ENCODE measurements at places on chromosomes 2 and 18. TPM values are rescaled to one million over a fixed set of nuclear protein-coding genes. Genes with fewer than 3 reads are reported as not detected.

ALPP gene
- not detected for total RNA-seq

FAP gene
- total RNA-seq = not detected

TBR1 gene
- not detected for total RNA-seq

CRYGC gene
- total RNA-seq = not detected

RAD51AP2 gene
- total RNA-seq = not detected

TMEM37 gene
- not detected for total RNA-seq

DNA sequence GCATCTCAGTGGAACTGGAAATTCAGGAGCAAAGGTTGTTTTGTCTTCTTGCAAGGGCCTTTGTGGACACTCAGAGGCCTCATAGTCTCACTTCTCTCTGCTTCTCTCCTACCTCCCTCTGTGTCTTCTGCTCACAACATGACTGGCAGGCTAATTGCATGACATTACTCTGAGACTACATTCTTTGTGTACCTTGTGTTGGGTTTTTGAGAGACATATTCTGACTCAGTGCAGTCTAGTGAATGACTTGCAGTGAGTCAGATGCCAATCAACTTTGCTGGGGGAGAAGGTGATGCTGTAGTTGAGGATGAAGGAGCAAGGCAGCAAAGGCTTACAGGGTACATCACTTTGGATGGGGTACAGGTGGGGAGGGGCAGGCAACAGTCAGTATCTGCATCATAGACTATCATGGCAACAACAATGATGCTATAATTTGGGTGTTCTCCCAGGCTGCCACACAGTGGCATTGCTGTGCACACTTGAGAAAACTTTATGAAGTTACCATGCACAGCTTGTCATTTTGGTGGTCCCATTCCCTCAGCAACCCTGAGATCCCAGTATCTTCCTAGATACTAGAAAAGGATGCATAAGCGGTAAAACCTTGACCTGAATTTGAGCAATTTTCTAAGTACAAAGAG is 69.3 kb upstream of the SLC16A14 start:
- no peaks in the 10 kb centered on the region for H3K36me3 ChIP-seq
- H3K27me3 ChIP-seq = no peaks in the 10 kb centered on the region
- no peaks in the 10 kb centered on the region for H3K4me1 ChIP-seq

DNA sequence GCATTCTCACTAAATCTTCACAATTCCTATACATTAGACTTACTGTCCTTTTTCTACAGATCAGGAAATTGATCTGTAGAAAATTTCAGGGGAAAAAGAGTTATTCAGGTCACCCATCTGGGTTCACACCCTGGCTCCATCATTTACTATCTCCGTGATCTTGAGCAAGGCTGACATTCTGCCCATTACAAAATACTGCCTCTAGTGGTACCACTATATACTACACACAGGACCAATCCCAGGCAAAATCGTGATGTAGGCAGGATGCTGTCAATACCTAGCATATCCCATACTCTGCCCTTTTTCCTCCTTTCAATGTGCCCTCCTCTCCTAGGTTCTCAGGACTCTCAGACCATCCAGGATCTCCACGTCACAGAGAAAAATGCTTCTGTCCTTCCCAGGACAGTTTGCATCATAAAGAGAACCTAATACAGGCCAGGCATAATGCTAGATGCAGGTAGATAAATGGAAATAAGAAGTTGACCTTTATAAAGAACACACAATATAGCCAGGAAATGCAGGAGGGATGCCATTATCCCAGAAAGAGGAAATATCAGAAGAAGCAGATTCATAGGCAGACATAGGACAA is 101.9 kb downstream of the CDH20 start:
- H3K4me3 ChIP-seq = no peak overlapping the region
- H3K36me3 ChIP-seq = no peaks in the 10 kb centered on the region
- peak; percentile 56 for DNase-seq
- no peaks in the 10 kb centered on the region for H3K4me1 ChIP-seq

- no peak overlapping the region for H3K4me3 ChIP-seq
- no peak for DNase-seq
- H3K4me1 ChIP-seq = no peaks in the 10 kb centered on the region
- H3K27ac ChIP-seq = no peak overlapping the region
- H3K36me3 ChIP-seq = no peaks in the 10 kb centered on the region
Measured at GRCh38 chr2:89767572-89768435, 1076.3 kb downstream of the RPIA start.

- no peak overlapping the region for H3K4me3 ChIP-seq
- H3K27me3 ChIP-seq = no peaks in the 10 kb centered on the region
- no peak overlapping the region for H3K27ac ChIP-seq
- no peaks in the 10 kb centered on the region for H3K4me1 ChIP-seq
Measured at GRCh38 chr2:214192711-214193110, 218.1 kb upstream of the VWC2L start.

DNA sequence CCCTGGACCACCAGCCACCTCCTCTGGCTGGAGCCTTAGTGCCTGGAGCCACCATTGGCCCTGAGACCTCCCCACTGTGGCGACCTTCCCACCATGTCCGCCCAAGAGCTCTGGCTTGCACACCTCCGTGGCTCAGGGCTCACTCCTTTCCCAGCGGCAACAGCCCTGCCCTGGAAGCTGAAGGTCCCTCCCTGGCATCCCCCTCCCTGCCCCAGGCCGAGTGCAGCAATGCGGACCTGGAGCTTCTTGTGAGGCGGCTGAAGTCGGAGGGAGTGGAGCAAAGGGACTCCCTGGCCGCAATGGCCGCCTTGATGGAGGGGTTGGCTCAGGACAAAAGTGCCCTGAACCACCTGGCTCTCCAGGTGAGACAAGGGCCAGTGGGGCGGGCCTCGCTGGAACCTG is 28.6 kb downstream of the CROCC2 start:
- no peak for DNase-seq
- H3K36me3 ChIP-seq = no peaks in the 10 kb centered on the region
- H3K4me3 ChIP-seq = no peak overlapping the region
- H3K27ac ChIP-seq = no peak overlapping the region

DNA sequence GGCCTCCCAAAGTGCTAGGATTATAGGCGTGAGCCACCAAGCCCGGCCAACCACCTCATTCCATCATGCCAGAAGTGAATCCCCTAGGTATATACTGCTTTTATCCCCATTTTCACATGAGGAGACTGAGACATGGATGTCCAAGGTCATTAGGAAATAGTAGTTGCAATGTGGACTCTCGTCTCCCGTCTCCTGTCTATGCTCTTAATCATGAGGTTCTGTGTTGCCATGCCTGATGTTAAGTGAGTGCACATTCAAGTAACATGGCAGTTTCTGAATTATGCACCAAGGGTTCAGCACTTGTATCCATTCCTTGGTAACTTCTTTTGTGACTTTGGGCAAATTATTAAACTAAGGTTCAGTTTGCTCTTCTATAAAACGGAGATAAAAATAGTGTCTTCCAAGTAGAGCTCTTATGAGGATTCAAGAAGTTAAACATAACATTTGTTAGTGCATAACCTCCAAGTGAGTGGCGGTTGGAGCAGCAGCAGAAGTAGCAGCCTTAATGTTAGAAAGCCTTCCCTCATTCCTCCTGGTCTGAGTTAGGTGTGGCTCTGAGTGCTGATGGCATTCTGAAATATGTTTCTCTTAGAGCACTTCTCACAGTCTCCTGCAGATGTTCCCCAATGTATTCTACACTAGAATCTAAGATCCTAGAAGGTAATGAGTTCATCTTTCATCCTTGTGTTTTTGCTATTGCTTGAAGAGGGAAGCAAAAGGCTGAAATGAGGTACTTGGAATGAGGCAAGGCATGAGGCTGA is 21.9 kb downstream of the SOCS6 start:
- peaks cover 2% of the 10 kb centered on the region for H3K27me3 ChIP-seq
- no peak overlapping the region for H3K4me3 ChIP-seq
- no peak overlapping the region for H3K27ac ChIP-seq
- no peaks in the 10 kb centered on the region for H3K4me1 ChIP-seq
- DNase-seq = no peak

- H3K4me3 ChIP-seq = no peak overlapping the region
- DNase-seq = no peak
- H3K27me3 ChIP-seq = peaks cover 8% of the 10 kb centered on the region
- no peaks in the 10 kb centered on the region for H3K36me3 ChIP-seq
- no peak overlapping the region for H3K27ac ChIP-seq
Measured at GRCh38 chr18:59057969-59058368, 81.7 kb upstream of the SEC11C start.

All from activated CD4-positive, alpha-beta T cell treated with anti-CD3 and anti-CD28 coated beads, Interleukin-2, amount 10 ng/mL, durations not matched to agents 24 days and 14 days (primary cell).